ENCODE measurements at places on chromosomes 7 and 10. TPM values are rescaled to one million over a fixed set of nuclear protein-coding genes. Genes with fewer than 3 reads are reported as not detected.

GATA3 gene
- 25.2 TPM for total RNA-seq

ALOX5 gene
- total RNA-seq = 4.0 TPM

SPDYE16 gene
- total RNA-seq = 0.17 TPM

CACNB2 gene
- total RNA-seq = not detected

SLC13A4 gene
- total RNA-seq = not detected

FAM13C gene
- total RNA-seq = 1.3 TPM

ANKRD30A gene
- not detected for total RNA-seq

FZD8 gene
- not detected for total RNA-seq

KCND2 gene
- not detected for total RNA-seq

C10orf62 gene
- not detected for total RNA-seq

OR2AE1 gene
- 0.82 TPM for total RNA-seq

SCIN gene
- 0.17 TPM for total RNA-seq

FANK1 gene
- total RNA-seq = 1.2 TPM

RADIL gene
- total RNA-seq = 0.08 TPM

MYO1G gene
- 649 TPM for total RNA-seq

CALN1 gene
- total RNA-seq = not detected

FRMD4A gene
- total RNA-seq = 0.69 TPM

PSTK gene
- 2.8 TPM for total RNA-seq

NOLC1 gene
- 76.9 TPM for total RNA-seq

MAGI2 gene
- 0.05 TPM for total RNA-seq

GFRA1 gene
- total RNA-seq = not detected

HECW1 gene
- not detected for total RNA-seq

GPR15LG gene
- total RNA-seq = not detected

SERPINE1 gene
- total RNA-seq = 4.5 TPM

GSAP gene
- total RNA-seq = 2.9 TPM

KCTD7 gene
- 15.5 TPM for total RNA-seq

KMT2E gene
- total RNA-seq = 85.2 TPM

PHYHIPL gene
- total RNA-seq = not detected

WNT8B gene
- 0.11 TPM for total RNA-seq

CPED1 gene
- not detected for total RNA-seq
